ENCODE measurements at places on chromosomes 3 and 15. TPM values are rescaled to one million over a fixed set of nuclear protein-coding genes. Genes with fewer than 3 reads are reported as not detected.

The APOD gene
- 1.2 TPM for total RNA-seq

The MEX3B gene
- 3.2 TPM for total RNA-seq

The GOLGA8R gene
- total RNA-seq, result 0.16 TPM

The NLGN1 gene
- total RNA-seq, result not detected

The AP2M1 gene
- 298 TPM for total RNA-seq

The GPR156 gene
- 0.24 TPM for total RNA-seq

The MORC1 gene
- not detected for total RNA-seq

The LPP gene
- total RNA-seq, result 12.0 TPM

The SNTN gene
- not detected for total RNA-seq

The CPN2 gene
- not detected for total RNA-seq

The IL20RB gene
- total RNA-seq, result 1.0 TPM

The INSYN1 gene
- total RNA-seq, result 1.9 TPM
